ENCODE measurements at places on chromosomes 4 and X.

DNA sequence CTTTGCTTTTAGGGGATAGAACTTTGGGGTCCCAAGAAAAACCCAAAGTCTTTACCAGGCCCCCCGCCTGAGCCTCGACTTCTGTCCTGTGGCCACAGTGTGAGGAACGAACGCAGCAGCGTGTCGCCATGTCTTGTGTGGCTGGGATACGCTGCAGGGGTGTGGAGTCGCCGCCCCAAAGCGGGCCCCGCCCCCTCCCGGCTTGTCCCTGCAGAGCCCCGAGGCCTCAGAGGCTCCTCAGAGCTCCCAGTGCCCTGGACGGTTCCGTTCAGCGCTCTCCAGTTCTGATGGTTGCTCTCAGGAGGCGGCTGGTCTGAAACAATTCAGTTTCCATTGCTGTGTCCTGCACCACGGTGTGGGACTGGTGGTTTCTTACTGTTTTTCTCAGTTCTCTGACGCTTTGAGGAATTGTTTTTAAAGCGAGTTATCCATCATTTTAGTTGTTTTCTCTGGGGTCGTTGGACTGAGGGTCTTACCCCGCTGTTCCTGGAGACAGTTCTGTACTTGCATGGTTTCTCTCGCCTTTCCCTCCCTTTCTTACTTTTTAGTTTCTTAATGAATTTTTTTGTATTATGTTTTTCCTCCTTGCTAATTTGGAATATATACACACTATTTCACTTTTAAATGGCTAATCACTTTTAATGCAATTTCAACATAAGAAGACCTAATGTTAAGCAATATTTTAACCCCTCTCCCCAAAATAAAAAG, 1.6 kb upstream of the IDUA start:
- peak; percentile 53 for DNase-seq

- no peak for DNase-seq
Measured at GRCh38 chr4:89906777-89907521, 12.3 kb downstream of the MMRN1 start.

DNA sequence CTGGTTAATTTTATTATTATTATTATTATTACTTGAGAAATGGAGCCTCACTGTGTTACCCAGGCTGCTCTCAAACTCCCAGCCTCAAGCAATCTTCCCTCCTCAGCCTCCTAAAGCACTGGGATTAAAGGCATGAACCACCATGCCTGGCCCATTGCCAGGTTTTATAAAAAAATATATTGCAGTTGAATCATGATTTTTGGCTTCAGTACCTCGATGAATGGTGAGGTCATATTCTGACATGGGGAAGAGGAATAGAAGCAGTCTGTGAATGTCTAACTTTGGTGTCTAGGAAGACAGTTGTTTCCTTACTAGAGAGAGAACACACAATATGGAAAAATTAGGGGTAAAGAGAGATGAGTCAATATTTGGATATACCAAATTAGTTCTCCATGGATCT, 32.0 kb downstream of the CCSER1 start:
- DNase-seq = no peak

DNA sequence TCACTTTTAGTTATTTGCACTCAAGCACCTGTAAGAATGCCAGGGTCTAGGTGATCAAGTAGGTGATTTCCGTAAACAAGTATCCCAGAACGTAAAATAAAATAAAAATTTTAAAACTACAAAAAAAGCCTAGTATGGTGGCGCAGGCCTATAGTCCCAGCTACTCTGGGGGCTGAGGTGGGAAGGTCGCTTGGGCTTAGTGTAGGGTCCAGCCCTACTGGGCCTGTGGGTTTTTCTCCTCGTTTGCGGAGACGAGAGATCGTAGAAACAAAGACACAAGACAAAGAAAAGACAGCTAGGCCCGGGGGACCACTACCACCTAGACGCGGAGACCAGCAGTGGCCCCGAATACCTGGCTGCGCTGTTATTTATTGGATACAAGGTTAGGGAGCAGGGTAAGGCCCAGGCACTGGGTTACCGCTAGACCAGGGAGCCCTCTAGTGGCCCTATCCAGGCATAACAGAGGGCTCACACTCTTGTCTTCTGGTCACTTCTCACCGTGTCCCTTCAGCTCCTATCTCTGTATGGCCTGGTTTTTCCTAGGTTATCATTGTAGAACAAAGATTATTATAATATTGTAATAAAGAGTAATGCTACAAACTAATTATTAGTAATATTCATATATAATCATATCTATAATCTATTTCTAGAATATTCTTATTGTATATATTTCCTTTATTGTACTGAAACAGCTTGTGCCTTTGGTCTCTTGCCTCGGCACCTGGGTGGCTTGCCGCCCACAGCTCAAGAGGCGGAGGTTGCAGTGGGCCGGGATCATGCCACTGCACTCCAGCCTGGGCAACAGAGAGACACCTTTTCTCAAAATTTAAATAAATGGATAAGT, 38.4 kb downstream of the SAGE1 start:
- peak; percentile 52 for DNase-seq

- no peak for DNase-seq
Measured at GRCh38 chrX:17081511-17081910, 135.1 kb downstream of the REPS2 start.

GRCh38 chr4:22488106-22488505, 27.8 kb downstream of the ADGRA3 start:
- DNase-seq = no peak

DNA sequence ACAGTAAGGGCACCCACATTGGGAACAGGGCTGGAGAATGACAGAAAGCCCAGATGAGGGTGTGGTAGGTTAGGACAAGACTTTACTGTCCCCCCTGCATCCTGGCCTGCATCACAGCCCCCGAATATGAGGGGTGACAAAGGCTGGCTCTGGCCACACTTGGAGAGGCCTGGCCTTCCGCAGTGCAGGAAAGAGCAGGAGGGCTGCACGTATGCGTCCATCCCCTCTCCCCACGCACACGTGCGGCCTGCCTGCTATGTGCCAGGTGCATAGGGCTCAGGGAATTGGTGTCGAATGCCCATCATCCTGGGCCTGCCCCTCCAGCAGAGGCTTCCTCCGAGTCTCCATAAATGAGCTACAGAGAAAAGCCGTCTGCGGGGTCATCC, 80.5 kb downstream of the ABLIM2 start:
- DNase-seq = no peak

DNA sequence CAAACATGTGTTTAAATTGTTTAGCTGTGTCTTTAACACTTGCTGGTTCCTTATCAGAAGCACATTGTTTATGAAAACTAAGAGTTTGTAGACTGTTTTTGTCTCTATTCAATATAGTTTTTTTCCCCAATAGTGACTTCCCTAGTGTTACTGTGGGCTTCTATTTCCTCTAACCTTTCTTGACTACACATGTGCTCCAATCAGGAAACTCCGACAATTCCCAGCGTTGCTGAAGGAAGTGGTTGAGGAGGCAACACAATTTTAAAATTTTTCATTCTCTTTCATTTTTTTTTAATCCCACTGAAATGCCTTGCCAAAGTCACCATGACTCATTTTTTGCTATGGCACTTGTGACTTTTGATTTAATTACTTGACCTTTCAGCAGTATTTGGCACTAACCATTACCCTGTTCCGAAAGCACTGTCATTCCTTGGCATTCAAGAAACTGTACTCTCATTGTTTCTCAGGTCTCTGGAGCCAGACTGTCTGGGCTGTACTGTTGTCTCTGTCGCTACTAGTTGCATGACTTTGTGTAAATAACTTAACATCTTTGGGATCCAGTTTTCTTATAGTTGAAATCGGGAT, 67.6 kb upstream of the FREM3 start:
- no peak for DNase-seq

DNA sequence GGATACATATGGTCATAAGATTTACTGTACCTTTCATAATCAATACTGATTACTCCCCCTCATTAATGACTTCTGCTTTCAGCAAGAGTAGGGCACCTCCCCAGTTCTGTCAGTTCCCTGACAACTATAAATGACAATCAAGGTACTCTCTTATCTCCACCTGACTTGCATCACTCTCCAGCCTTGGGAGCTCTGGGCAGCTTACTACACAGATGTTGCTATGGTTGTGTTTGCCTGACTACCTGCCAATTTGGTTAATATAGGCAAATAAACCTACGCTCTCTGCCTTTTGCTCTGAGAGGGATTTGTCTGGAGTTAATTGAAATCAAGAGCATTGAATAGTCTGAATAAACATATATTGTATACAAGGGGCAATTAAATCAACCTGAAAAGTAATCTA, 22.8 kb upstream of the MAP7D3 start:
- no peak for DNase-seq

- peak; percentile 44 for DNase-seq
Measured at GRCh38 chrX:130575831-130576389, 174.1 kb downstream of the RBMX2 start.

DNA sequence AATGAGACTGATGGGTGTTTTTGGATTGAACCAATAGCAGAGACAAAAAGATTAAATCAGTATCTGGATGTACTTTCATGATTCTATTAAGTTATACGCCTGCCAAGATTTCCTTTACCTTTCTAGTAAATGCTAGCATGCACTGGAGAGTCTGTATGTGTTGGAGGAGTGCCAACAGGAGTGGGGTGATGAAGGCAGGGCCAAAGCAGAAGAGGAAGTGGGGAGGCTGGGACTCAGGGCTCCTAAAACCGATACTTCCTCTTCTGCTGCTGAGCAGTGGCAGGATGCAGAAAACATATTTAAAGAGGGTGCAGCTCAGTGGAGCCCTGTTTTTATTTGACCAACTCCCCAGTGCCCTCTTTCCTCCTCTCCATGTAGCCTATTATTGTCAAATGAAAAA, 5.6 kb downstream of the CYSLTR1 start:
- DNase-seq = no peak

DNA sequence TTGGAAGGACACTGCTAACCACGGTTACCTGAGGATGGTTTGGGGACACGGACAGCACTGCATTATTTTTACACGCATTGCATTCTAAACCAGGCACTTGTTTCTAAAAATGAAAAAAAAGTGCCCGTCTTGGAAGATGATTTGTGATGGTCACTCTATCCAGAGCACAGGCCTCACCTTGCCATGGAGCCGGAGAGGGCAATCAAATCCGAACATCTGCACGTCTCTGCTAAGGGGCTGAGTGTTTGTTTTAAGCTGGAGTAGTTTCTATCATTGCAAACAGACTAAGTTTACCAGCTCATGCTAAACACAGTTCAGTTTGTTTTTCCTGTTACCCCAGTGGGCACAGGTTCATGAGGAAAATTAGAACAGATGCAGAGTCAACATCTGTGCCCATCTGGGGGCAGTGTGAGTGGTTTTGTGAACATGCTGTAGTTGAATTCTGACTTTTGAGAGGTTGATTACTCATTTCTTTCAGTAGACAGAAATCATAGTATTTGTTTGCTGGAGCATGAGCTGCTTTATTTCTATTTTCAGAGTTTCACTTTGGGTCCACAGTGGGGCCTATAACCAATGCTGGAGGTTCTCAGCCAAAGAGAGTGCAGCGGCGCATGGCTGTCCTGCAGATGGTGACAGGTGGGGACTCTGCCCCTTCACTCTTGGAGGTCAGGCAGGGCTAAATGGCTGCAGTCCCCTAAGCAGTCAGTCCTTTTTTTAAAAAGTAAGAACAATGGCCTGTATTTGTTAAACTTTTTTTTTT, 65.4 kb upstream of the ENPP6 start:
- no peak for DNase-seq

DNA sequence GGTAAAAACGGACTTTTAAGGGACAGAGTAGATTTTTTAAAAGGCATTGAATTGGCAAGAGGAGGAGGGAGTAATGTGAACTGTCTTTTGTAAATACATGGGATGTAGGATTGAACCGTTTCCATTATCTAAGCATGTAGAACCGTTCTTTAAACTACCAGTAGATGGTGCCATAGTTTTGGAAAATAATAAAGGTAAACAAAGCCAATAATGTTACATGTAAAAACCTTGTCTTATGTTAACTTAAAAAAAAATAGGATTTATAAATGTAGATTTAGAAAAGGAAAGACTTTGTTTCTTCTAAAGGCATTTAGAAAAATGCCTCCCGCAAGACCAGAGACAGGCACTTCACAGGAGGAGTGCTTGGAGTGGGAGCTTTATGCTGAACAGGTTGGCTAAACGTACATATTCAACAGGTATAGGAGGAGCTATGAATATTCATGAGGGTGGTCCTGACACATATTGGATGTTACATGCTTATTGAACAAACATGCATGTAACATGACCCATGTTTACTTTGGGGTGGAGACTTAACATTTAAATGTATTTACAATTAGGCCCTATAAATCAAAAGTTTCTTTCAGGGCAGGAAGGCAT, 45.5 kb upstream of the FAM241A start:
- no peak for DNase-seq

DNA sequence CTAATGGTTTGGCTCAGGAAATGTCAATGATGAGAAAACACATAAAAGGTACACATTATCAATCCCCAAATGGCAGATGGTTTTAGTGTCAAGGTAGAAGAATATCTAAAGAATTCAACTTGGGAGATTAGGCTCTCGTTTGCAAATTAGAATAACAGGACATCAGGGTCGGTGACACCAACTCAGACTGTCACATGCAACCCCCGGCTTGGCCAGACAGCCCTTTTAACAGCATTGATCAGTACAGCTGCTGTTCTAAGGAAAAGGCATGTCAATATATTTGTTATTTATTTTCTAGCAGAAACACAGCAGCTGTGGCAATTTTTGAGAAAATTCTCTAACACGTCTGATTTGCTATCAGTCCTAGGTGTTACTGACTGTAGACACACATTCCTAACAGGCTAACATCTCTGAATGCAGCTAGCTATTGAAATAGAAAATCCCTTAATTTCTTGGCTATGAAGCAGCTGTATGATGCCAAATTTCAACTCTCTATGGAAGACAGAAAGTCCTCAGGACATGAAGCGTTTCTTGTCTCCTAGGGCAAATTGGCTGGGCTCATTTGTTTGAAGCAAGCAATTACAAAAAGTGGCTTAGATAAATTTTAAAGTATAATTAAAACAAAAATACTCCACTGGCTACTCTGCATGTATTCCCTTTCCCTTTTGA, 269.0 kb upstream of the CXXC4 start:
- no peak for DNase-seq

DNA sequence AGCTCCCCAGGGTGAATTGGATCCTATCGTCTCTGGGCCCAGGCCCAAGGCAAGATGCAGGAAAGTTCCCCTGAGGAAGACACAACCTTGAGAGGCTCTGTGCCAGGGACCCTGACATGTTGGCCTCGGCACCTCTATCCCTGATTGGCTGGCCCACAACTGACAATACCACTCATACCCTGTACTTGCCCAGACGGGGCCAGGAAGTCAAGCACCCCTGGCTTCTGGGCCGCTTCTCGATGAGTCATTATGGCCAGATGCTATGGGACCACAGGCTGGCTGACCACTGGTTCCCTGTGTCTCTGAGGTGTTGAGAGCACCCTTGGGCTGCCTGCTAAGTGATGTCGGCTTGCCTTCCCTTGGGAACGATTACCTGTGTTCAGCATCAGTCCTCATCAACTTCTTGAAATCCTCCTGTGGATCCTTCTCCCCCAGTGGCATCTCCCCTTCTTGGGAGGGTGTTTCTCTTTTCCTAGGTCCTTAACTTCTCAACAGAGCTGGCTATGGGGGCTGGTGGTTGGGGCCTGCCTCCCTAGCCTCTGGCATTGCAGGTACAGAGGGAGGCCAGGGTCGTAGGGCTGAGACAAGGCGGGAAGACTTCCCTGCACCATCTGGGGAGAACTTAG, 54.5 kb upstream of the MAMLD1 start:
- DNase-seq = no peak

GRCh38 chr4:52687696-52688095, 28.6 kb upstream of the USP46 start:
- DNase-seq = no peak

- no peak for DNase-seq
Measured at GRCh38 chr4:75099321-75099720, 166.4 kb downstream of the PARM1 start.
